ENCODE measurements at places on chromosomes 2 and 18. TPM values are rescaled to one million over a fixed set of nuclear protein-coding genes. Genes with fewer than 3 reads are reported as not detected.

The CCDC121 gene
- total RNA-seq = 1.4 TPM

The RBM43 gene
- total RNA-seq = 1.3 TPM

The POMC gene
- total RNA-seq = not detected

The MITD1 gene
- total RNA-seq = 55.1 TPM

The CRYGD gene
- total RNA-seq = not detected

The SEPTIN2 gene
- total RNA-seq = 310 TPM

The TXNDC2 gene
- total RNA-seq = 1.6 TPM

The IL36A gene
- total RNA-seq = not detected

The CNRIP1 gene
- total RNA-seq = 22.6 TPM

The RESP18 gene
- total RNA-seq = not detected

The KLHL41 gene
- not detected for total RNA-seq

The CROCC2 gene
- total RNA-seq = not detected

The TWSG1 gene
- total RNA-seq = 44.7 TPM

The CAVIN2 gene
- total RNA-seq = 0.64 TPM

The MTX2 gene
- total RNA-seq = 29.8 TPM

The RFX8 gene
- total RNA-seq = not detected

The CNGA3 gene
- total RNA-seq = not detected

The ERICH2 gene
- total RNA-seq = not detected

The ITPRID2 gene
- total RNA-seq = 149 TPM

All from M059J (cell line).